Activated T-helper 9 cell treated with anti-CD3 and anti-CD28 coated beads, Interleukin-2, amount 50 U/mL, for 16 hours (primary cell): ENCODE measurements at places on chromosomes 5 and 9.

DNA sequence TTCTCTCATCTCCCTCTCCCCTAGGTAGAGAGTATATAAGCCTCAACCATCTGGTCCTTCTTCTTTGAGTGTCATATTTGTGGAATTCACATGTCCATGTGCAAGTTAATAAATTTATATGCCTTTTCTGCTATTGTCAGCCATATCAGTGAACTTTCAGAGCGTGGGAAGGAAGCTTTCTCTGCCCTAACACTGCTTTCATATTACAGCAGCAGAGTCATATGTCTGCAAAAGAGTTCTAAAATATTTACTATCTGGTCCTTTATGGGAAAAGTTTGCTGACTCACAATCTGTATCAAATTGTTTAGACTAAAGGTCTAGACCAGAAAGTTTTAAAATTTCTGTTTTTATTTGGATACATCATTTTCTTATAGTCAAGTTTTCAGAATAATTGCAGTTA lies 669.0 kb downstream of the LRRC70 start:
- DNase-seq: no peak

DNA sequence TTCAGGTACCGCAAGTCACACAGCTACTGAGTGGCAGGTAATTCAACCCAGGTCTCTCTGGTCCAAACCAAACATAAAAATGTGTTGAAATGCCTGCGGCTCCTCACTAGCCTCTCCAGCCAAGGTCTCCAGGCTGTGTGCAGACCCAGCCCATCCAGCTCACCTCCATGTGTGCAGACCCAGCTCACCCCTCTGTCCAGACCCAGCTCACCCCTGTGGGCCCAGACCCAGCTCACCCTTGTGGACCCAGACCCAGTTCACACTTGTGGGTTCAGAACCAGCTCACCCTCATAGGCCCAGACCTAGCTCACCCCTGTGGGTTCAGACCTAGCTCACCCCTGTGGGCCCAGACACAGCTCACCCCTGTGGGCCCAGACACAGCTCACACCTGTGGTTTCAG lies 188.0 kb upstream of the ADCY2 start:
- no peak for DNase-seq

GRCh38 chr5:72093217-72093616 lies 14.1 kb upstream of the MAP1B start:
- no peak for DNase-seq

DNA sequence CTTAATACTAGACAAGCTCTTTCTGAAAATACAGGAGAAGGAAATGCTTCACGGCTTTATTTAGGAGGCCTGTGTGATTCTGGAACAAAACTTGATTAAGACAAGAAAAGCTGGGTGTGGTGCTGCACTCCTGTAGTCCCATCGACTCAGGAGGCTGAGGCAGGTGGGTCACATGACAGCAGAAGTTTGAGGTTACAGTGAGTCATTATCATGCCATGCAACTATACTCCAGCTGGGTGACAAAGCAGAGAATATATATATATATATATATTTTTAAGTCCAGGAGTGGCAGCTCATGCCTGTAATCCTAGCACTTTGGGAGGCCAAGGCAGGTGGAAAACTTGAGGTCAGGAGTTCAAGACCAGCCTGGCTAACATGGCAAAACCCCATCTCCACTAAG lies 33.1 kb upstream of the SPIN1 start:
- DNase-seq: no peak

DNA sequence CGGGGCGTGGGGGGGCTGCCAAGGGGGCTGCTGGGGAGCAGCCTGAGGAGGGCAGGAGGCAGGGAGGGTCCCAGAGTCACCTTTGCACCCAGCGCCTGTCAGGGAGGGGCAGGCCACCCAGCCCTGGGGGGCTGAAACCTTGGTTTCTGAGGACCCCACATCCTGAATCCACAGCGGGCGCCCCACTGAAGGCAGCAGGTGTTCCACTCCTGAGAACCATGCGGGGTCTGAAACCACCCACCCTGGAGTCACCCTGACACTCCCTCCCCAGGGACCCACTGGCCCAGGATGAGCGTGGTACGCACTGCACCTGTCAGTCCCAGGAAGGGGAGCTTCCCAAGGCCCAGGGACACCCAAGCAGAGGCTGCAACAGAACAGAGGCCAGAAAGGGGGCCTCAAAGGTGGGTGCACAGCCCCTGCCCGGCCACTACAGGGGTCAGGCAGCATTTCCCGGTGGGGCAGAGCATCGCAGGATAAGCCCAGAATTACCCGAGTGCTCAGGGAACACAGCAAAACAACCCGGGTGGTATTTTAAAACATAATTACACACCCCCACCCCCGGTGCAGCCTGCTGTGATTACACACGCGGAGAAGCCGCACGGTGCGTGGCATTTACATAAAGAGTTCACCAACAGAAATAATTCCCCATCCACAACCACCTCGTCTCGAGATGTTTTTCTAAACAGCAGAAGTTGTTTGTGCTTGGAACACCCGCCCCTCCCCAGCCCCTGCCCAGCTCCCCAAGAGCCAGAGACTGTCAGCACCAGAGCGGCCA lies 57.3 kb upstream of the UBAC1 start:
- no peak for DNase-seq

- no peak for DNase-seq
These were observed 54.1 kb downstream of the GNG10 start for GRCh38 chr9:111715471-111715870.

DNA sequence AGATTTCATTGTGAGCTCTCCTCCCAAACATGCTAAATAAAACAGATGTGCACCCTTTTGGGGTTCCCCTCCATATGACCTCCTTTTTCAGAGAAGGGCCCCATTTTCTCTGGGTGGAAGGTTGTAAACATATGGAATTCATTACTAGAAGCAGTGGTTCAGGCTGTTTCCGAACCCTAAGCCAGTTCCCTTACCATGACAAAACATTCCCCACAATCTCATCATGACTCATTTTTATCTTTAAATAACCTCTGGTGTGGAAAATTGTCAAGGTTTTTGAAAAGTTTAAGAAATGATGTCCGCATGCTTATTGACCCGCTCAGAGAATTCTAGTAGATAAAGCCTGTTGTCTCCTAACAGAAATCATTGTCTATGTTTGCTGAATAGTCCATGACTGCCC lies 127.3 kb upstream of the PIK3R1 start:
- DNase-seq: no peak

DNA sequence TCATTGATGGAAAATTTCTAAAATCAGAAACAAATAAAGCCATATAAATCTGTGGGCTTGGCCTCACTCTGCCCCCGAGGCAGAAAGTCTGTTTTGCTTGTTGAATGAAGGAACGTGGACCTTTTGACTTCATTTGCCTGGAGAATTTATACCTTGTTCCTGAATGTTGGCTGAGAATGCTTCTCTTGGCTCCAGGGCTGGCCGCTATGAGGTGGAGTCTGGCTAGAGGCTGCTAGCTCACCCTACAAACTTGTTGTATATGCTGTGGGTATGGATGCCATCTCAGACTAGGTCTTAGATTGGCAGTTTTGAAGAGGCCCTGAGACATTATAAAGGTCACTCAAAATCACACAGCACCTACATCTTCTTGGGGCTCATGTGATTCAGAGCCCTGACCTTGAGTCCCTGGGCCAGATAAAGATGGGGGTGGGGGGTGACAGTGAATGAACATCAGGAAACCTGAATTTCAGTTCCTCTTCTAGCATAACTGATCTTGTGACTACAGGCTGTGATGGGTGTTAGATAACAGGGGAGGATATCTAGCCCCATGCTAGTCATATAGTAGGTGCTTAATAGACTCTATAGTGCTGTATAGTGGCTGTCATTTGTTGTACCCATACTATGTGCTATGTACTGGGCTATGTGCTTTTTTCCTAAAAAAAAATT lies 2.8 kb downstream of the GM2A start:
- no peak for DNase-seq

GRCh38 chr9:125932012-125932411 lies 184.8 kb downstream of the PBX3 start:
- DNase-seq: no peak

DNA sequence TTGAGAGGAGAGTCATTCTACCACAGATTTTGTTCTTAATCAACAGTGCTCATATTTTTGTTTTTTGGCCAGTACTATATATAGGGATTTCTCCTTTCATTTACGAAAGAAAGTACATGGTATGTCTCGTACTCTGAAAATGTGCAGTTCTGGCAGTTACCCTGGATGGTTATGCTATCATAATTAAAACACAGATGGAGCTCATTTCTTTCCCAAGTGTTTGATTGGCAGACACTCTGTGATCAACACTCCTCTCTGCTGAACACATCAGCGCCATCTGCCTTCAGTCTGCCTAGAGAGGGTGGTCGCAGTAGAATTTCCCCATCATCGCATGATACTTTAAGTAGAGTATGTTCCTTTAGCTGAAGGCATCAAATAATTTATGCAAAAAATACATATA lies 64.5 kb downstream of the PAM start:
- DNase-seq: no peak

DNA sequence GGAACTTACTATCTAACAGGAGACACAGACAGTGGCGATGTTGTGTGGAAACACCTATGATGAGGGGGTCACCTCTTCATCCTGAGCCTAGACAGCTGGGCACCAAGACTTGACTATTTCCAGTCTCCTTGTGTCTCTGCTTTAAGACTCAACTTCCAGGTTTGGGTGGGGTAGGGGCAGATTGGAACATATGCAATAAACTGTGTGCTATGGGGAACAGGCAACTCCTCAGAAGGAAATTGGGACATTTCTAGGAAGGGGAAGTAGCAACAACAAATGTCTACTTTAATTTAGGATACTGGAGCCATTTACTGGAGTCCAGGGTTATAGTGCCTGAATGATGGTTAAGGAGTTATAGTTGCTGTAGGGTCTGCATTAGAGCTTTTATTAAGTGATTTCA lies 57.3 kb downstream of the FGF18 start:
- DNase-seq: no peak

DNA sequence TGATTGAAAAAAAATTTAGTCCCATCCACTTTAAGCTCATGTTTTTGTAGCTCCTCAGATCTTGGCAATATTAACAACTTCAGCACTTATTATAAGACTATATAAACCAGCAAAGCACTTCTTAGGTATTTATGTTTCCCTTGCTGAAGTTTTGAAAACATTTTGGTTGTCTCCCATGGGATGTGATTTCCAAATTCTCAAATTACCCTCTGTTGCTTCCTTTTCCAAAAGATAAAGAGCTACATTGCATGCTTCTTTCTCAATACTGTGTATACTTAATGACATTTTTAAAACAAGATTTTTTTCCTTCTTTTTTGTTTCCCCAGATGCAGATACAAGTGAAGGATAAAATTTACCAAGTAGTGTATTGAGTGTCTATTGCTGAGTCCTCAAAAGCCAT lies 567.1 kb downstream of the CSNK1G3 start:
- DNase-seq: no peak

GRCh38 chr5:95331358-95331757 lies 46.5 kb upstream of the MCTP1 start:
- DNase-seq: no peak

DNA sequence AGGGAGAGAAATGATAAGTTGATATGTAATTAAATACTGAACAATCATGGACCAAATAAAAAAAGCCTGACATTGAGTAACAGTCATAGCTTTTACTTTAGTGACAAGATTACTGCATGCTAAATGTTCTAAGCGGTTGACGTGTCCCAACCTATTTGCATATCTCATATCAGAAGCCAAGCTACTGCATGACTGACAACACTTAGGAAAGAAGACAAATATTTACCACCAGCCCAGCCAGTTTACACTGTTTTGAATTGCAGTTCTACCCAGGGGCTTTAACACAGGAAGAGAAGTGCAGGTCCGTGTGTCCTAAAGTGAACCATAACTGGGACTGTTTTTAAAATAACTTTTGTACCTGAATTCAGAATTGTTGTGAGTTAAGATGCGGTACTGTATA lies 219.9 kb downstream of the PRDM9 start:
- no peak for DNase-seq
